ENCODE measurements at places on chromosomes 16 and 17.

- no peak for DNase-seq
Measured at GRCh38 chr16:74771656-74772315, 2.8 kb downstream of the FA2H start.

GRCh38 chr17:71741836-71742235, 379.0 kb upstream of the SOX9 start:
- DNase-seq = no peak

GRCh38 chr16:7026639-7027038, 306.0 kb upstream of the RBFOX1 start:
- no peak for DNase-seq

GRCh38 chr16:75288596-75289120, 37.2 kb upstream of the BCAR1 start:
- no peak for DNase-seq

GRCh38 chr16:86010680-86011141, 111.7 kb downstream of the IRF8 start:
- DNase-seq = no peak

GRCh38 chr17:82193520-82194220, 19.0 kb downstream of the CCDC57 start:
- no peak for DNase-seq

- DNase-seq = no peak
Measured at GRCh38 chr16:15954814-15955151, 5.4 kb downstream of the ABCC1 start.

- no peak for DNase-seq
Measured at GRCh38 chr16:56305956-56306565, 114.8 kb downstream of the GNAO1 start.

DNA sequence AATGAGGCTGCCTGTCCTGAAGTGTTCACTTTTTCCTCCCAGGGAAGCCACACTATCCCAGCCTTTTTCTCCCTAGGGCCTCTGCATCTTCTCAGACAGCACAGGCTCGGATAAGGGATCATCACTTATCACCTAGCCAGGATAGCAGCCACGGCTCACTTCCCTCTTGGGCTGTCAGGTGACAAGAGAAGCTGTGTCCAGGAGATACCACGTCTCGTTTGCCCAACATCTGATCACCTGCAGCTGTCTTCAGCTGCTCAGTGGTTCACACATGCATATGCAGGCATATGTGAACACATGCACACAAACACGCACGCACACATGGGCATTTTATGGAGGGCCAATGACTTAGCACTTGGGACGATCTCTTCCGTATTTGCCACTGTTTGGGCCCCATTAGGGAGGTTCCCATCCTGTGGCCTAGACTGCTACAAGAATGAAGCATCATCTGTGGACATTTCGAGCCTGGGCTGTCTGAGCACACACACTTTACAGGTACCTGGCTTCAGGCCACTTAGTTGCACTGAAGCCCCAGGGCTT, 32.4 kb upstream of the ADORA2B start:
- DNase-seq = no peak

- no peak for DNase-seq
Measured at GRCh38 chr16:20803192-20803560, 3.1 kb downstream of the ERI2 start.

DNA sequence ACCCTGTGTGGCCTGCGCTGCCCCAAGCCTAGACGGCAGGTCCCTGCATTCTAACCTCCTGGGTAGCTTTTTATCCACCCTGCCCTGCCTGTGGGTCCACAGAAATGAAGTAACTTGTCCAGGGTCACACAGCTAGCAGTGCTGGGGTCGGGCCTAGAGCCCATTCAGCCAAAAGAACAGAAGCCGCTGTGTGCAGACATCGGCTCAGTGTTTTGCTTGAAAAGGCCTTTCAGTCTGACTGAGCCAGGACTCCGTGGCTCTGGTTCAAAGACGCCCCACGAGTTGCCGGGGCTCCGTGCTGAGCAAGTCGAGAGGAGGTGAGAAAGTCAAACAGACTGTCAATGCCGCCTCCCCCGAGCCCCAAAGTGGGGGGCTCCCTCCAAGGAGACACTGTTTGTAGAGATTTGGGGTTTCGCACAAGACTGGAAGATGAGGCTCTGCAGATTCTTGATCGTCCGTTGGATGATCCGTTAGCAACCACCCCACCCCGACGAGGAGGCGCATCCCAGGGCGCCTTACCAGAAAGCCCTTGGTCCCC, 226.2 kb downstream of the NTN1 start:
- DNase-seq = no peak

- DNase-seq = no peak
Measured at GRCh38 chr17:78824240-78824639, 16.4 kb downstream of the USP36 start.

DNA sequence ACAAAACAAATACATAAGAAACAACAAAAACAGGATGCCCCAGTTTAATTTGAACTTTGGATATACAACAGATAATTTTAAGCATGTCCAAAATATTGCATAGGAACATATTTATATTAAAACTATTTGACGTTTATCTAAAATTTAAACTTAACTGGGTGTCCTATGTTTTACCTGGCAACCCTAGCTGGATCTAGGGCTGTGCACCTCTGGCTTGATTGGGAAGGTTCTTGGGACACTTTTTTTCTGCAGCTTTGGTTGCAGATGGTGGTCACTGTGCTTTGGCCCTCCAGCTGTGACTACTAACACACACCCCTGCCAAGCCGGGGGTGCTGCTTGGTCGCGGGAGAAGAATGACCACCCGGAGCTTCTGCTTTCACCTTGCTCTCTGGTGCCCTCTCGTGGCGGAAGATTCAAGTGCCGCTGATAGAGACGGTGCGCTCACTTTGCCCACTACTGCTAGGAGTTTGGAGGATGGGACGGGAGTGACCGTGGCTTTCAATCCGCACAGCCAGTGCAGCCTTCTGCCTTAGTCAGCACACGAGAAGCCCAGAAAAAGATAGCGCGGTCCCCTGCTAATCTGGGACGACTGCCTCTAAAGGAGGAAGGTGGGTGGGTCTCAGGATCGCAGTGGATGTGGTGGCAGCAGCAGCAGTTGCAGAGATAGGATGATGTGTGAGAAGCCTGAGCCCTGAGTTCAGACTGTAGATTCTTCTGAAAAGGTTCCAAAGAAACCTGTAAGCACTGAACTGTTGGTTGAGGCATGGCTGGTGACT, 6.7 kb downstream of the SPACA3 start:
- DNase-seq = peak; percentile 68

DNA sequence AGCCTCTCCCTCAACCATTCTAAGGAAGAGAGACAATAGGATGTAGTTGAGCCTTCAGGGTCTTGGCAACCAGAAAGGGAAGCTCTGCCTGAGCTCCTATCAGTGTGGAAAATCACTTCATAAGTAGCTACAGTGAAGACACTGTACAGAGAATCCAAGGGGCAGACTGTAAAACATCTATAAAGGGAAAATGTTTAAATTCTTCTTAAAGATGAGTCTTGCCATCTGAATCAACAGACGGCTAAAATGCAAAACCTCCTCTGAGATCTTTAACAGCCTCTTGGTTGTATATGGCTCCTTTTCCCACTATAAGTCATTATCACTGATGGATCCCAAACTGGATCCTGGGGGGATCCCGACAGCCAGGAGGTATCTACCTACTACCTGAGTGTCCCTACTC, 239.2 kb upstream of the SOX9 start:
- DNase-seq = no peak

- no peak for DNase-seq
Measured at GRCh38 chr16:57260294-57260929, 15.4 kb downstream of the ARL2BP start.

DNA sequence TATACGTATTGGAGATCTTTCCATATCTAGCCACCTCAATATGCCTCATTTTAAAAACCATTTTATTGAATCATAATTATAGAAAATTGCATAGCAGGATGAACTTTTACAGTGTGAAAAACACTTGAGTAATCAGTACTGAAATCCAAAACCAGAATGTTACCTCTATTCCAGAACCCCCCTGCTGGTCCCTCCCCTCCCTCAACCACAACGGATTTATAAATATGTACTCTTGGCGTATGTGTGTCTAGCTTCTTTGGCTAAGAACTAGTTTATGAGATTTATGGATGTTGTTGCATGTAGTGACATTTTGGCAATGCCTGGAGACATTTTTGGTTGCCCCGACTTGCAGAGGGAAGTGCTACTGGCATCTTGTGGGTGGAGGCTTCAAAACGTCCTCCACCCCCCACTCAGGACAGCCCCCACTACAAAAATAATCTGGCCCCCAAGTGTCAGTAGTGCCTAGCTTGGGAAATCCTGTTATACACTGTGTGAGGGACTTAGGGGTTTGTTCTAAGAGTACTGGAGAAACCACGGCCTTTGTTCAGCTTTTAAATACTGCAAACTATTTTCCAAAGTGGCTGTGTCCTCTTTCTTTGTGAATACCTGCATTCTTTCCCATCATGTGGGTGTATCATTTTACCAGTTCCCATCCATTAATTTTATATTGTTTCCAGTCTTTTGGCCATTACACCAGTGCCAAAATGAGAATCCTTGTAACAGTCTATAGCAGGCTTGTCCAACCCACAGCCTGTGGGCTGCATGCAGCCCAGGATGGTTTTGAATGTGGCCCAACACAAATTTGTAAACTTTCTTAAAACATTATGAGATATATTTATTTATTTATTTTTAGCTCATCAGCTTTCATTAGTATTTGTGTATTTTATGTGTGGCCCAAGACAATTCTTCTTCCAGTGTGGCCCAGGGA, 23.7 kb downstream of the ITPRIPL2 start:
- no peak for DNase-seq

- no peak for DNase-seq
Measured at GRCh38 chr17:65539630-65540266, 21.7 kb downstream of the AXIN2 start.

DNA sequence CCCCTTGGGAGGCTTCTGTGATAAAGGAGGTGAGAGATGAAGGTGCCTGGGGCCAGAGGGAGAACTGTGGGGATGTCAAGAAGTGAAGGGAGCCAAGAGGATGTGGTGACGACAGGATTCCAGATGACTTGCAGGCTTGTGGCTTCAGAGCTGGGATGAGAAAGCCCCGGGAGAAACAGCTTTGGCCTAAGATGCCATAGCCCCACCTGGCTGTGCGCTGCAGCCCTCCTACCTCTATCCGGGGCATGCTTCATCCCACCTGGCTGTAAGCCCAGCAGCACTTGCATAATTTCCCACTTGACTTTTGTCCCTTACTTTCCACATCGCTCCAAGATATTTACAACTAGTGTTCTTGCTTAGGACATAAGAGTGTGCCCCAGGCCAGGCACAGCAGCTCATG, 29.3 kb downstream of the GINS3 start:
- no peak for DNase-seq

GRCh38 chr17:47317119-47317518, 6.6 kb upstream of the EFCAB13 start:
- DNase-seq = no peak

DNA sequence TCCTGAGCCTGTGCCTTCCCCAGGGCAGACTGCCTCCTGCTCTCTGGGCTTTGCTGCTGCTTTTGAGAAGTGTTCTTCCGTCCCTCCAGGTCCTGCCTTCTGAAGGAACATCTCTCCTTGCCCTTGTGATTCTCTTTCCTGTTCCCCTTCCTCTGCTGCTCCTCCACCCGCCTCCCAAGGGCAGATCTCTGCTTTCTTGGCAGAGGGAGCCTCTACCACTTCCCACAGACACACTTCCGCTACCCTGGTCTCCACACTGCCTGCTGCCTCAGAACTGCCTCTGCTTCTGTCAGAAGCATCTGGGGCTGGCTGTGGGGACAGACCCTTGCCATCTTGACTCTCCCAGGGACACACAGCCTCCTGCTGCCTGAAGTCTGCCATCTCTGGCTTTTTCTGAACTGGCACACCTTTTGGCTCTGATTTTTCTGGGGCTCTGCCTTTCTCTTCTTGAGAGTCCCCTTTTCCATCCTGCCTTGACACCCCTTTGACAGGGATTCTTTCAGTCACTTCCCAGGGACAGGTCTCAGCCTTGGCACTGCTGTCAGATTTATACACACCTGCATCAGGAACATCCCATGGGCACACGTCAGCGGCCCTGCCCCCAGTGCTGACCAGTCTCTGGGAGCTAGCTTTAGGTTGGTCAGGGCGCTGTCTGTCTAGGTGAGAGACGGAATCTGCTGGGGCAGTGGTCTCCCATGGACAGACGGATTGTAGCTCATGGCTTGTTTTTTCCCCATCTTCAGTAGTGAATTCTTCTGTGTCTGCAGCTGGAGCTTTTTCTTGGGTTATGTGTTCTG, 16.6 kb downstream of the GPR179 start:
- no peak for DNase-seq

DNA sequence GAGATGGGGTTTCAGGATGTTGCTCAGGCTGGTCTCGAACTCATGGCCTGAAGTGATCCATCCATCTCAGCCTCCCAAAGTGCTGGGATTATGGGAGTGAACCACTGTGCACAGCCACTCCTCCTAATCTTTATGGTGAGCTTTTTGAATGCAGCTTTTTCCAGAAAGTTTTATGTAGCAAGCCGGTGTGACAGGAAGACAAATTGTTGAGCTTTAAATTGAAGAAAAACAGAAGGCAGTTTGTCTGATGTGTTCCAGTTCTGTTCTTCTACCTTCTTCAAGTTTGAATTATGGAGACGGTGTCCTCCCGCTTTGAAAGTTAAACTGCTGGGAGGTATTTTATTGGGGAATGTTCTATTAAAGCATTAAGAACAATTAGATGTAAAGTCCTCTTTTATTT, 177.1 kb downstream of the SNX29 start:
- DNase-seq = no peak

- DNase-seq = no peak
Measured at GRCh38 chr16:86994651-86995171, 322.5 kb downstream of the C16orf95 start.

- DNase-seq = no peak
Measured at GRCh38 chr17:68103148-68103547, 67.6 kb downstream of the KPNA2 start.

DNA sequence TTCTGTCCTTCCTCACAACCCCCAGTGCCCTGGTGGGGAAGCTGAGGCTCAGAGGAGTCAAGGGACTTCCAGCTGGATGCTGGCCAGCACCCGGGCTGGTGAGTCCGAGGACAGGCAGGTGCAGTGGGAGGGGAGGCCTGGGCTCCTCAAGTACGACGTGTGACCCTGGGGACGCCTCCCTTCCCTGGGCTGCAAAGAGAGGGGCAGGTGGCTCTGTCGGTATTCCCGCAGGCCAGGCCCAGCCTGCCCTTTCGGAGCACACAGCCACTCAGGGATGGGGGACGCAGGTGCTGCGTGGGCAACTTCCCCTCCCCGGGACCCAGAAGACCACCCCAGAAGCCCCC, 33.1 kb upstream of the PVALEF start:
- DNase-seq = no peak

Measured in iPS DF 6.9 (cell line).